ENCODE measurements at places on chromosomes 1 and 21. TPM values are rescaled to one million over a fixed set of nuclear protein-coding genes. Genes with fewer than 3 reads are reported as not detected.
A peak's percentile ranks its signal among the peaks of the same experiment; 100 is the strongest.

DNA sequence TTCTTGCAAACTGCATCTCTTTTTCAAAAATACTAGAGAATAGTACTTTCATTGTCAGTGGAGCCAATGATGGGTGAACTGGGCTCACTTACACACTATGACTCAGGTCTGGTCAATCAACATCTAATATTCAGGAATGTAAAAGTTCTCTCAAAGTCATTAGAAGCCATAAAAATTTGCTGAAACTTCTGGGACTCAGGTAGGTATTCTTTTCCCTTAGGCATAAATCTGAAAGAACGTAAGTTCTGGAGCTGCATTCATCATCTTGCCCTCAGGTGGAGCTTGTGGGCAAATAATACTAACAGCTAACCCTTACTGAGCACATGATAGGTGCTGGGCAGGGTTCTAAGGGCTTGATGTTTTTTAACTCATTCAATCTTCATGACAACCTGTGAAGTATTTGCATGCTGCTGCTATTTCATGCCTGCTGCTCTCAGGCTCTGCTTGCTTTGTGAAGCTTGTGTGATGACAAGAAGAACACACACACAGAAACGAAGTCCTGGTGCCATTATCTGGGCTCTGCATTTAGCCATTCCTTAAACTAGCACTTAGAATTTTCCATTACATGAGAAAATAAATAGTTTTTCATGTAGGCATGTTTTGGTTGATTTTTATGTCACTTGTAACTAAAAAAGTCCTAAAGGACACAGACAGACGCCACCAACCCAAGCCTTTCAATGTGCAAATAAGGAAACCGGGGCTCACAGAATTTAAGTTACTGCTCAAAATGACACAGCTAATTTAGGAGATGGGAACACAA is 394.2 kb upstream of the LYPLAL1 start:
- no peak overlapping the region for H3K27ac ChIP-seq
- H3K36me3 ChIP-seq, result no peaks in the 10 kb centered on the region
- no peak for DNase-seq
- H3K4me3 ChIP-seq, result no peak overlapping the region
- H3K4me1 ChIP-seq, result no peaks in the 10 kb centered on the region
- no peaks in the 10 kb centered on the region for H3K27me3 ChIP-seq

- H3K27me3 ChIP-seq, result no peaks in the 10 kb centered on the region
- no peak for DNase-seq
- H3K4me1 ChIP-seq, result peaks cover 45% of the 10 kb centered on the region
- peaks cover 11% of the 10 kb centered on the region for H3K36me3 ChIP-seq
- no peak overlapping the region for H3K4me3 ChIP-seq
Measured at GRCh38 chr1:228087771-228088251, 5.3 kb downstream of the ARF1 start.

GRCh38 chr1:20322825-20323612 is 32.3 kb downstream of the VWA5B1 start:
- peaks cover 3% of the 10 kb centered on the region for H3K27me3 ChIP-seq
- peaks cover 3% of the 10 kb centered on the region for H3K4me1 ChIP-seq
- peak; percentile 67 for DNase-seq
- no peak overlapping the region for H3K27ac ChIP-seq
- H3K36me3 ChIP-seq, result no peaks in the 10 kb centered on the region

The SETD4 gene
- 20.7 TPM for total RNA-seq

All from lung (tissue), 17 donors.